ENCODE measurements at places on chromosomes 2 and 18.

GRCh38 chr18:45657357-45658335 is 42.4 kb downstream of the SLC14A2 start:
- DNase-seq: peak; percentile 19

DNA sequence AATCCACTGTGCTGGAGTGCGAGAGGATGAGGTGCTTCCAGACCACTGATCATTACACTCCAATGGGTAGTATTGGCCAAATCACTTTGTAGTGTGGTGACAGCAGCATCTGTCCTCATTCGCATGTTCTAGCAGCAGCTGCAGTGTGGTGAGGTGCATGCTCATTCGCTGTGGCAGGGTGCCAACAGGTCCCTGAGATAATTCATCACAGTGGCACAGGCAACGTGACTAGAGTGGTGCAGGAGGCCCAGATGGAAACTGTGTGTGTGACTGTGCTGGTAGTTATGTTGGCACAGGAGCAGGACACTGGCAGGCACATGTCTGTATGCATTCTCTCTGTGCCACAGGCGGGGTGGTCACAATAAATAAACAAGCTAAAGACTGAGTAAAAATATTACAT is 329.5 kb upstream of the SYT4 start:
- DNase-seq: no peak

GRCh38 chr2:71658771-71659170 is 205.4 kb downstream of the DYSF start:
- no peak for DNase-seq

- no peak for DNase-seq
Observed at GRCh38 chr18:79697976-79698375, 18.4 kb downstream of the CTDP1 start.

DNA sequence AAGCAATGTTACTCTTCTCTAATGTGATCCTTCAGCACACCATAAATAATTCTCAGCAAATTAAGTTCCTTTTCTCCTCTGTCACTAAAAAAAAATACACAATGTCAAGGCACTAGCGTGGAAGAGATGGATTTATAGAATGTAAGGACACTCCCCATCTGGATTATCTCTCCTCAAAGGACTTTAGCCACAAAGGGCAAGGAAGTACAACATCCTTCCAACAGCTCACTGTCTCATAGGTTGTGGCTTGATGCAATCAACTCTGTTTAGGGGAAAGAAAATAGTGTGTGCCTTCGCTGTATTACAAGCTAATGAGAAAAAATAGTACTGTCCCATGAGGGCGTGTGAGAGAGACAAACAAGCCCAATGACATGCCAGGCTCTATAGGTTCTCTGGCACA is 129.1 kb upstream of the DNMT3A start:
- DNase-seq: no peak

DNA sequence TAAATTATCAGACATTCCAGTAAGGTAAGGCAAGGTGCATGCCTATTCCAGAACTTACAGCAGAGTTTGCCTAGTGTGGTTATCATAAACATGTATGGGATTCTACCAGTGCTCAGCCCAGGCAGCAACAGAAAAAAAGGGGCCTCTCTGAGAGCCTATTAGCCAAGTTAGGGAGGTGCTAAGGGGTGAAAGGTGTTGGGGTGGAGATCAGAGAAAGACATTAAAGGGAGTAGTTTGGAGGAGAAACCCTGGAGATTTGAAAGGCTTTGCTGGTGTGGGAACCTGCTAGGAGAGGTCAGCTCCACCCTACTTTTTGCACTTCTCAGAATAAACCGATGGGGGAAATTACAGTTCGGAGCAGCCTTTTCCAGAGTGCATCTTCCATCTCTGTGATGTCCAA is 2.9 kb downstream of the ARPC2 start:
- no peak for DNase-seq

- DNase-seq: peak; percentile 77
Observed at GRCh38 chr2:127197475-127198385, 22.4 kb downstream of the CYP27C1 start.

GRCh38 chr2:201216918-201217317 is 34.0 kb downstream of the CASP10 start:
- DNase-seq: no peak

- peak; percentile 57 for DNase-seq
Observed at GRCh38 chr2:164717000-164717803, 95.9 kb upstream of the GRB14 start.

GRCh38 chr2:14053105-14053504 is 579.4 kb upstream of the LRATD1 start:
- DNase-seq: no peak

DNA sequence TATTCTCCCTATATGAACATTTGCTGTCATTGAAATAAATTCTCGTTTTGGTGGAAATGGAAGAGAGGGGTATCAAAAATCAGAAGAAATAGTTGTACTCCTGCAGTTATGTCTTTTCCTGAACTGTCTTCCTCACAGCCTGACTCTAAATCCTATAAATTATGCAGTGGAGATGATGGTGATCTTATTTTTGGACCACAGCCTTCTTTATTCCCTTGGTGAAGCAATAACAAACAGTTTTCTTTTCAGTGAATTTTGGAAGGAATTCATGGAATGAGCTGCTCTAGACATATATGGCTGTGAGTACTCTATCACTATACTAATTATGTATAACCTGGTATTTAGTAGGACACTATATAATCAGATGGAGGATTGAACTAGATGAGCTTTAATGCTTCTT is 1.7 kb upstream of the SLC25A12 start:
- no peak for DNase-seq

- DNase-seq: no peak
Observed at GRCh38 chr2:85675866-85676548, 8.0 kb upstream of the SFTPB start.

- no peak for DNase-seq
Observed at GRCh38 chr2:42312106-42312505, 48.9 kb downstream of the COX7A2L start.

DNA sequence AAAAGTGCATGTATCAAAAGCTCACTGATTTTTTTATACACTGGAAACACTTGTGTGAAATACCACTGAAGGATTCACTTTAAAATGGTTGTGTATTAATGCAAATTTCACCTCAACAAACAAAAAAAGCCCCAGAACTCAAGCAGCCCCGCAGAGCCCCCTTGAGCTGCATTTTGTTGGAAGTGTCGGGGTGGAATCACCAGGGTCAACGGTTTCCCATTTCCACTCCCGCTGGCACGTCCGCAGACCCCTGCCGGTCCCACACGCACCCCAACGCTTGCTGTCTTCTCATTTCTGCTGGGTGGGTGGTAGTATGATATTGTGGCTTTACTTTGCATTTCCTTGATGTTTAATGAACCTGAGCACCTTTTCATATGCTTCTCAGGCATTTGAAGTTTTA is 239.7 kb downstream of the FAM210A start:
- DNase-seq: no peak

- peak; percentile 15 for DNase-seq
Observed at GRCh38 chr2:147558620-147559019, 286.2 kb upstream of the ACVR2A start.

GRCh38 chr18:79487183-79487800 is 91.6 kb downstream of the NFATC1 start:
- DNase-seq: no peak

GRCh38 chr18:61694236-61694635 is 198.6 kb downstream of the RNF152 start:
- DNase-seq: no peak

- DNase-seq: peak; percentile 93
Observed at GRCh38 chr2:27211943-27212625, at the start of the genes ATRAID and SLC5A6. TSS of gene ATRAID (plus strand) at chr2:27212041. CDS start at chr2:27212369, 328 bp downstream. TSS of gene SLC5A6 (minus strand) at chr2:27212268. CDS start at chr2:27207650, 4,618 bp downstream.

GRCh38 chr2:239929504-239929903 is 95.6 kb downstream of the NDUFA10 start:
- no peak for DNase-seq

DNA sequence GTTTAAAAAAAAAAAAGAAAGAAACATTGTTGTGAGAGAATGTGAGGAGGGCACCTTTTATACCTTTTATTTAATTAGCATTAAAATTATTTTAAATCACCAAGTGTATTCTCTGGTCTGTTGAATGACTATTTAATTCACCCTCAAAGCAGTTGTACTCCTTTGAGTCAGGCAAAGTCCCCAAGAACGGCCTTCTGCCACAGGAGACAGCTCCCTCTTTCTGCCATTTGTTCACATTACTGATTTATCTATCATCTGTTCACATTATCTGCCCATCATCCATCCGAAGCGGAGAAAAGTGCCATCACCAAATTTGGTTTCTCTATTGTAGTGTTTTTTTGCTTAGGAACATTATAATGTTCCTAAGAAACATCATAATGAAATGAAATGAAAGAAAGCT is 240.7 kb upstream of the DPP10 start:
- DNase-seq: no peak

GRCh38 chr18:68922392-68922791 is 124.5 kb downstream of the CCDC102B start:
- no peak for DNase-seq

GRCh38 chr2:95039363-95039762 is 13.9 kb downstream of the MAL start:
- DNase-seq: no peak

- DNase-seq: no peak
Observed at GRCh38 chr2:126643431-126643830, 12.5 kb upstream of the GYPC start.

DNA sequence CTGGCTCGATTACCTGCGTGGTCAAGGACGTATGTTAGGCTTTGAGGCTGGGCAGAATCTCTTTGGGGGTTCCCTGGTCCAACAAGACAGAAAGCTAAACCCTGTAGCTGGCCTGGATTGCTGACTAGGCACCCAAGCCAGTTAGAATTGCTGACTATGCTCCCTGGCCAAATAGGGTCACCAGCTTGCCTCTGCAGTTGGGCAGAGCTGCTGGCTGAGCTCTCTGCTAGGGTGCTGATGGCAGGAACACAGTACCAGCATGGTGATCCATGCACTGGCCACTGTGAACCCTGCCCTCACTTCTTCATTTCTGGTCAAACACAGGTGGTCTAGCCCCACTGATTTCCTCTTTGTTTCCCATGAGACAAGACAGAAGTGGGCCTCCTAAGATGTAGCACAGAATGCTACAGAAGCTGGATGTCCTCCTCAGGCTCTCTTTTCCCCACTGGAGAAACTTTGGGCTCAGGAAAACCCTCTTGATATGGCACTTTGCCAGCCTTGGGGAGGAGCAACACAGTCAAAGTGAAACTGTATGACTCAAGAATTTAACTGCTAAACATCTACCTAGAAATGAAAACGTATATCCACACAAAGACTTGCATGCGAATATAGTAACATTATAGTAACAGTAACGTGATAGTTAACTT is 20.8 kb downstream of the SP140L start:
- DNase-seq: peak; percentile 70

DNA sequence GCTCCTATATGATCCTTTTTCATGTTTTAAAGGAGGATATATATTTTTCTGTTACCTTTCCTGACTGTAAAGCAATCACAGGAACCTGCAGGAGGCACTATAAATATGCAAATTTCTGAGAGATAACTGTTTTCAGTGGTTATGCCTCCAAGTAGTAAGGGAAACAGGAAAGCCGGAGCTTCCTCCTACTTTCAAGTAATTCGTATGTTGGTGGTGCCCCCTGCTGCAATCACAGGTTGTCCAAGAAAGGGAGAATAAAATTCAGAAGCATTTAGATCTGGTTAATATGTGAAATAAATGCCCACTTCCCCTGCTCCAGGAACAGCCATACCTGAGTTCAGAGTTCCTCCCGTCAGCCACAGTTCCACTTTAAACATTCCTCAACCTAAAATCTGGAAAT is 12.0 kb upstream of the BCL11A start:
- peak; percentile 74 for DNase-seq

DNA sequence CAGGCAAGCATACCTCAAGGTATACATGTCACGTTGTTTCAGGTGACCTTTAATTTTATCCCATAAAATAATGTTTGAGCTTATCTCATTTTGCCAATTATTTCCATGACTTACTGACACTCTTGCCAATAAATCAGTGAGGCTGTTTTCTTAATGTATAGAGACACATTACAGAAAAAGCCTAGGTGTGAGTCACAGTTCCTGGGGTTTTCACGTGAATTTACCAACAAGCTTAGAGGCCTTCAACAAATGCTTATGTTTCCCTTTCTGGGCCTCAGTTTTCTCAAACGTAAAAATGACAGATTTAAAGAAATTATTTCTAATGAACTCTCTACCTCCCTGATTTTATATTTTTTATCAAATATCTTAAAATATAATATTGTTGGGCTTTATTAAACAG is 517.5 kb upstream of the SPHKAP start:
- DNase-seq: no peak

- no peak for DNase-seq
Observed at GRCh38 chr2:174108579-174108978, 139.8 kb downstream of the OLA1 start.

GRCh38 chr2:225937625-225938187 is 538.2 kb downstream of the NYAP2 start:
- DNase-seq: peak; percentile 29

GRCh38 chr2:26642429-26642828 is 1.3 kb upstream of the CIB4 start:
- DNase-seq: no peak

DNA sequence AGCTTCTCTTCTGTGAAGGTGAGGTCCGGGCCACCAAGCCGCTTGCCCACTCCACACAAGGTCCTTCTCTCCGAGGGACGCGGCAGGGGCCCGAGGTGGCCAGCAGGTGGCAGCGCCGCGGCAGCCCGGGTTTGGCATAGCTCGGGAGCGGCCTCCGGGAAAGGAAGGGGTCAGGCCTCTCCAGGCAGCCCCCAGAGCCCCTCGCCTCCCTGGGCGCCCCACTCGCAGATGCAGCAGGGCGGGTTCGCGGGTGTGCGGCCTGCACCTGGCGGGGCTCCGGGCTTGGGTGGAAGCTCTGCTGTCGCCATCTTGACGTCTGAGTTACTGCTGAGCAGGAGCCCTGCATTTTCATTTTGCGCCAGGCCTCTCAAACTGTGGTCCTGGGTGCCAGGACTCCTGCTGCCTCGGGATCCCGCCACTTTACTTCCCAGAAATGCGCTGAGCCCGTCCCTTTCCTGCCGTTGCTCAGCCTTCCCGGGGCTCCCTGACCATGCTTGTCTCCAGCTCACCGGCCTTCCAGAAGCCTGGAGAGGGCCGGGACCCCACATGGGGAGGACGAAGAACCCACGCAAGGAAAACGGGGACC is 18.6 kb upstream of the NCL start:
- peak; percentile 74 for DNase-seq

Measured in OCI-M1 (cell line).